ENCODE measurements at places on chromosomes 16 and 17.

DNA sequence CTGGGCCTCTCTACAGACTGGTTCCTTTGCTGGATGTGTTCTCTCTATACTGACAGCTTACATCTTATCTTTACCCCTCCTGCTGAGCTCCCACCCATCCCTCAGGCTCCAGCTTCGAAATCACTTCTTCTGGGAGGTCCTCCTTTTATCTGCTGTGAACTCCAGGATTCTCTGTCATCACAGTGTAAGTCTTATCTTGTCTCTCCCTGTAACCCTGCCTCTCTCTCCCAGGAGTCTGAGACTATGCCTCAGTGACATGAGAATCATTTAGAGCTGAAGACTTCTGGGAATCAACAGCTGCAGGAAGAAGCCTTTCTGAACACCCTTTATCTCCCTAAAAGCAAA is 148.1 kb upstream of the HS3ST3A1 start:
- no peak for DNase-seq

- no peak for DNase-seq
Observed at GRCh38 chr16:3594316-3595109, 16.9 kb downstream of the SLX4 start.

GRCh38 chr16:4811242-4811641 is 8.8 kb upstream of the ROGDI start:
- DNase-seq = no peak

- no peak for DNase-seq
Observed at GRCh38 chr16:69095193-69095592, 10.3 kb upstream of the HAS3 start.

- DNase-seq = no peak
Observed at GRCh38 chr17:7593296-7593695, 3.4 kb upstream of the SOX15 start.

All from forelimb muscle (tissue), 1 donor.